ENCODE measurements at places on chromosomes 12 and 14. TPM values are rescaled to one million over a fixed set of nuclear protein-coding genes. Genes with fewer than 3 reads are reported as not detected.

DNA sequence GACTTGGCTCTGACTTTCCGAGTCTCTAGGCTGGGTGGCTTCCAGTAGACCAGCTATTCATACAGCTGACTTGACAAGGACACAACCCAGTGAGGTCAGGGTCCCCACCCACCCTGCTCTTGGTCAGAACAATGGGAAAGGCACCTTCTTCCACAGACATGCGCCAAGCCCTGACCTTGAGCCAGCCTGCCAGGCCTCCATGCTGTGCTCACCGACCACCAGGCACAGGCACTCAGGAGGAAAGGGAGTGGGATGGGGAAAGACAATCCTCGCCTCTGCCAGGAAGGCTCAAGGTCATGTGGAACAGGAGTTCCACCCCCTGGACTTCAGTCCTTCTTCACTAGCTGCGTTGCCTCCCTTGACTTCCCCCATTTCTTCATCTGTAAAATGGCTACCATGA, 31.4 kb downstream of the GALNT16 start:
- DNase-seq, result no peak

DNA sequence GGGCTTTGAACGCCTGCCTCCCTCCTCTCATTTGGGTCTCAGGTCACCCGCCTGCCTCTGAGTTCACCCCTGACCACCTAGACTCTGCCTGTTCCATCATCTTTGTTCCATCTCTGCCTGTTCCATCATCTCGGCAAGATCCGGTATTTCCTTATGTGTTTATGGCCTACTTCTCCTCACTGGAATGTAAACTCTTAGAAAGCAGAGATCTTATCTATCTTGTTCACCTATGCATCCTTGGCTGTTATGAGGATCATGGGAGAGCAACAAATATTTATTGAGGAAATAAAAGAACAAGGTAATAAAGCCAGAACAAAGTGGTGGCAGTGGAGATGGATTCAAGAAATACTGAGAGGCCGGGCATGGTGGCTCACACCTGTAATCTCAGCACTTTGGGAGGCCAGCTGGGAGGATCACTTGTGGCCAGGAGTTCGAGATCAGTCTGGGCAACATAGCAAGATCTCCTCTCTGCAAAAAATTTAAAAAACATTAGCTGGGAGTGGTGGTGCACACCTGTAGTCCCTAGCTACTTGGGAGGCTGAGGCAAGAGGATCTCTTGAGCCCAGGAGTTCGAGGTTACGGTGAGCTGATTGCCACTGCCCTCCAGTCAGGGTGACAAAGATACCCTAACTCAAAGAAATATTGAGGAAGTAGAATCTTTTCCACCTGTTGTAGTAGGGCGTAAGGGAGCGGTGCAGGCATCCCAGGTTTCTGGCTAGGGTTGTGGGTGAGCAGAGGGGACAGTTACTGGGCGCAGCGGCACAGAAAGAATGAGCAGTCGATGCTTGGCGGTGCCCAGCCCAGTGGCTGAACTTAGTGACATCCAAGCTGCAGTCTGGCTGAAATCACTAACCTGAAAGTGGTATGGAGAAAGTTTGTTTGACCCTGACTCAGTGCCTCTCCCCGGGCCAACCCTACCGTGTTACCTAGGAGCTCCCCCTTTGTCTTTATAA, 1.7 kb upstream of the KLC1 start:
- no peak for DNase-seq

MMP19 gene
- total RNA-seq, result not detected

PLXNC1 gene
- total RNA-seq, result 13.8 TPM

ENDOU gene
- not detected for total RNA-seq

- no peak for DNase-seq
These were observed 129.9 kb downstream of the TMEM30B start for GRCh38 chr14:61151251-61151650.

- DNase-seq, result no peak
These were observed 4.9 kb downstream of the PXN start for GRCh38 chr12:120260607-120261006.

- DNase-seq, result no peak
These were observed 1.4 kb downstream of the KRT2 start for GRCh38 chr12:52650520-52651081.

GRCh38 chr12:88646824-88647223, 66.6 kb upstream of the KITLG start:
- DNase-seq, result no peak

B4GALNT3 gene
- total RNA-seq, result 0.39 TPM

TAMALIN gene
- 253 TPM for total RNA-seq

DNA sequence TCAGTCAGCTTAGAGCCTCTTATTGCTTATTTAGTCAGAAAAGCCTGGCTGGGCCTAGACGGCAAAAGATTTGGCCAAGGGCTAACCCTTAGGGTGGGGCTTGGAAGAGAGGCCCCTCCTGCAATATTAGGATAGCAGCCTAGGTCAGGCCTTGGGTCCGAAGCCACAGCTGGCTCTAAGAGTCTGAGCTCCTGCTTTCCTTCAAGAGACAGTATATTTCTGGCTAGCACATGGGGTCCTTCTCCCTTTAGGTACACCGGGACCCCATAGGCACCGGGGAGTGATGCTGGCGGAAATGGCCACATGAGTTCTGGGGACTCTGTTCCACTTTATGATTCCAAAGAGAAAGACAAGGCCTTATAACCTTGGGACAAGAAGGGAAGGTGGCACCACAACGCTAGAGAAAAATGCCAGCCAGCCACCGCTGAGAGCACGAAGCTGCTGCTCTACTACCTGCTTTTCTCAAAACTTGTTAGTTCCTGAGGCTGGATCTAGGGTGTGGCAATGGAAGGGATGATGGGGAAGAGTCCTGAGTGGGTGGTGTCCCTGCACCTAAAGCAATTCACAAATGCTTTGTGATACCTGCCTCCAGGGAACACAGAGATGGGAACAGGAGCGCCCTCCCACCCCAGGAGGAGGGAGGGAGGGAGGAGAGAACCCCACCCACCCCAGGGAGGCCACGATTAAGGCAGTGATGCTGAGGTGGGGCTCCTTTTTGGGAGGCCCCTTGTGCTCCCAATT, 3.1 kb upstream of the AVIL start:
- DNase-seq, result no peak

IFNG-AS1 gene
- 9.3 TPM for total RNA-seq

ANKRD33 gene
- not detected for total RNA-seq

GRCh38 chr12:130815028-130815741, 23.9 kb downstream of the STX2 start:
- DNase-seq, result no peak

DNA sequence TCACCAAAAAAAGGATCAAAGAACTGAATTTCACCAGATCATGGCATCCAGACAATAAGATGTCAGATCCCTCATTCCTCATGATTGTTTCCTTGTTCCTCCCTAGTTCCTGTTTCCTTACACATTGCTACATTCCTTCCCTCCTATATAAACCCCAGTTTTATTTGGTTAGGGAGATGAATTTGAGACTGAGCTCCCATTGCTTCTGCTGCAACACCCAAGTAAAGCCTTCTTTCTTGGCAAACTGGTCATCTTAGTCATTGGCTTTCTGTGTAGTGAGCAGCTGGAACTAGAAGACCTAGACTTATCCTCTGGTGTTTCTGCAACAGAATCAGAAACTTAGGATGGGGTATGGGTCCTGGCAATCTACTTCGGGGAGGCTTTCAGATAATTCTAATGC, 217.9 kb downstream of the NOVA1 start:
- no peak for DNase-seq

- DNase-seq, result no peak
These were observed 87.0 kb downstream of the SAMD4A start for GRCh38 chr14:54653712-54654469.

- DNase-seq, result no peak
These were observed 2.9 kb downstream of the IL23A start for GRCh38 chr12:56341616-56342015.

DNA sequence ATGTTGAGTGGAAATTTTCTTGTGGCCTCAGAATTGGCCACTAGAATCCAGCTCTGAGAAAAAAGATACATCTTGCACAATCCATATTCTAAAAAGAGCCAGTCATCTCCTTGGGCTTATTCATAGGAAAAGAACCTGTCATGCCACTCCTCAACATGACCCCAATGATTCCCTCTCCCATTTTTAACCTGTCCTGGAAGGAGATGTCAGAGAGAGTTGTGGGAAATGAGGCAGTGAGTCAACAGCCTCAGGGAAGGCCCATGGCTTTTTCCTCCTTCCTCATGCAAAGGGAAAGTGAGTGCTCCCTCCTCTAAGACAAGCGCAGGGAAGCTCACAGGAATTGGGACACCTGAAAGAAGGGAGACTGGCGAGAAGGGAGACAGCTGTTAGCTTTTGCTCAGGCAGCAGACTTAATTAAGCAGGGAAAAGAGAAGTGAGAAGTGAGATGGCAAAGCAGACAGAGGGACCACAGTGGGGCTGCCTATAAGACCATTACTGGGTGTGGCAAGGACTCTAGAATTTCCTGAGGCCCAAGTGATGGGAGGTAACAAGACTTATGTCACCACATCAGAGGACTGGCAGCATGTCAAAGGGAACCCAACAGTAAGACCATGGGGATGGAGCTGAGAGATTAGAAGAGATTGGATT, 10.2 kb upstream of the DHRS7 start:
- no peak for DNase-seq

LRRC10 gene
- not detected for total RNA-seq

DNA sequence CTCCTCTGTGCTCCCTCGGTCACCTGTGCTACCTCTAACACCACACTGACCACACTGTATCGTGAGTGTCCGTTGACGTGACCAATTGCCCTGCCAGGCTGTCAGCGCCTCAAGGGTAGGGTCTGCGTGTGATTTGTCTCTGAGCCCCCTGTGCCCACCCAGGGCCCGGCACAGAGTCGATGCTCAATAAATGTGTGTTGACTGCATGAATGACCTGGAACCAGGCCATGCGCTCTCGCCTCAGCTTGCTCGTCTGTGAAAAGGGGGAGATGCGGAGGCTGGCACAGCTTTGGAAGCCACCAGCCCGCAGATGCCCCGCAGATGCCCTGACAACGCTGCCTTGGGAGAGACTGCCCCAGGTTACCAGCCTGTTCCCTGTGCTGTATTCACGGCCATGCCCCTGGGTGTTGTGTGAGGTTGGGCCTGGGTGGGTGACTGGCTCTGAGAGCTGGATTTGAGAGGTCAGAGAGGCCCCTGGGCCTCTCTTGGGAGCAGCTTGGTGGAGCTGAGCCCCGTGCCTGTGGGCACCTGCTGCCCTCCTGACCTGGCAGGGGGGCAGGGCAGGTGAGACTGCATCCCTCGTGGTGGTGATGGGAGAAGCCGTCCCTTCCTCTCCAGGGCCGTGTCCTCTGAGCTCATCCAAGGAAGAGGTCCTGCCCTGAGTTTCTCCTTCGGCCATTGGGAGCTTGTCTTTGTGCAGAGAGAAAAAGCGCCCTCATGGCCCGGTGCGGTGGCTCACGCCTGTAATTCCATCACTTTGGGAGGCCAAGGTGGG, 43.2 kb downstream of the CYP46A1 start:
- DNase-seq, result no peak

DNA sequence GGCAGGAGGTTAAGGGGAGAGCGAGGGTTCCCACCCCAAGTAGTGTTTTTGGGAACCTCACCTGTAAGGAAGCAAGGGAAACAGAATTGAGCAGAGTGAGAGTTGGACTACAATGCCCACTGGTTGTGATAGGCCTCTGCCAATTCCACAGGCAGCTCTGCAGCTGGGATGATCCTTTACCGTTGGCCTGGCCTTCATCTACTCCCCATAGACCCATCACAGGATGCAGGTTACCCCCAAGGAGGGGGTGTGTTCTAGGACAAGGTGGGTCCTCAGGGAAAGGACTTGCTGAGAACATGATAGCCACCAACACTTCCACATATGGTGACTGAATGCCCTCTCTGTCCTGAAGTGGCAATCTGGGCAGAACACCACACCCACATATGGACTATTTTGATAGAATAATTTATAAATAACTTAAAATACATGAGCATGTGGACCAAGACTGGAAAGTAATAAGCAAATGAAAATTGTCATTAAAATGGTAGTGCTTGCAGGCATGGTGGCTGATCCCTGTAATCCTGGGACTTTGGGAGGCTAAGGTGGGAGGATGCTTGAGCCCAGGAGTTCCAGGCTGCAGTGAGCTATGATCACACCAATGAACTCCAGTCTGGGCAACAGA, 8.4 kb downstream of the PHLDA1 start:
- DNase-seq, result no peak

KERA gene
- total RNA-seq, result not detected

CCDC60 gene
- total RNA-seq, result not detected

DEGS2 gene
- not detected for total RNA-seq

GRCh38 chr14:101891471-101891870, 72.9 kb upstream of the DYNC1H1 start:
- DNase-seq, result no peak

DNA sequence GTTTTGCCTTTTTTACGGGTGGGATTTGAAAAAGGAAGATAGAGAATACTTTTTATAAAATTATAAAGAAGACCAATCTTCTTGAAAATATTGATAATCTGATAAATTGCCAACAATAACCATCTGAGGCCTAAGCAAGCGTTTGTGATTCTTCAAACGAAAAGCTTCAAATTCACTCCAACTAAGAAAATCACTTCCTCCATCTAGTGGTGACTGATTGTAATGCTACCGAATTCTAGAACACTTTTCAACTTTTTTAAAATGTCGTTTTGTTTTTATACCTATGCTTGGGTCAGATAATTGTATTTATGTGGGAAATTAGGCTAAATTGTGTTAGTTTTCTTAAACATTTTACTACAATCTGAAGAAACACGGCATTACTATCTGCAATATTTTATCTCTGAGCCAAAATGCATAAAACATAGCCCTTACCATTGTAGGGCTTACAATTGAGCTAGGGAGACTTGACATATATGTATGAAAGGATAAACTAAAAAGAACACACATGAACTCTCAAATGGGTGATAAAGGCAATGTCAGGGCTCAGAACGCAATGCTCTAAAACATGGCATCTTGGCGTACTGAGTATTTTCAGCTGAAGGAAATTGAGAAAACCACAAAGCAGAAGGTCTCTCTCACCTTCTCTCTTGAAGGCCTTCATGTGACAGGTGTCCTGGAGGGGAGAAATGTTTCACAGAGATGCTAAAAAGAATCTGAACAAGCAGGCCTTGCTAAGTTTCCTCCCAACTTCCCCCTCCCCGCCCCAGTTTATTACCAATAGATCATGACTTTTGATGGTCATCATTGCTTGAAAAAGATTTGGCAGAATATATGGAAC, 36.8 kb upstream of the G2E3 start:
- DNase-seq, result no peak

DNA sequence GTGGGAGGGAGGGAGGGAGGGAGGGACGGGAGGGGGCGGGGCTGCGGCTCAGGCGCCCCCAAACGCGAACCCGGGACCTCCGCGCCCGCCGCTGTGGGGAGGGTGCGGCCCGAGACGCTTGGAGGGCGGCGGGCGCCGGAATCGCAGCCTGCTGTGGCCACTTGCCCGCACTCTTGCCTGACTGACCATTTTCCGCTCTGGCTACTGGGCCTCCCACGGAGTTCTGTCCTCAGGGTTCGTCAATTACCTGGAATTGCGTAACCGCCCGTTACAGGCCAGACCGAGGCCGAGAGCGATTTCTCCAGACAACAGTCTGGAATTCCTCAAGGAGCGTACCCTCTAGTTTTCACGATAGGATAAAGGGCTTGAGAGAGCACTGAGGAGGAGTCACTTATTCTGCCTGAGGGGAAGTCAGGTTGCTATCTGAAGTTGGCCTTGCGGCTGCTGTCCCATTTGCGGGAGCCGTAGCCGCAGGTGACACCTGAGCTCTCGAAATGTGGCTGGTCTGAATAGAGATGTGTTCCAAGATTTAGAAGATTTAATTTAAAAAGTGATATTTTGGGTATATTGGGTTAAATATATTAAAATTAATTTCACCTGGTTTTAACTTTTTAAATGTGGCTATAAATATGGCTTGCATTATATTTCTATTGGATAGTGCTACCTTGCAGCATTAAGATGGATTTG, 446 bp upstream of the ZNF641 start:
- DNase-seq, result no peak

GRCh38 chr12:22410486-22410885, 76.0 kb upstream of the ST8SIA1 start:
- no peak for DNase-seq

All from CD4-positive, CD25-positive, alpha-beta regulatory T cell (primary cell).